ENCODE measurements at places on chromosomes 16 and 17. TPM values are rescaled to one million over a fixed set of nuclear protein-coding genes. Genes with fewer than 3 reads are reported as not detected.
A peak's percentile ranks its signal among the peaks of the same experiment; 100 is the strongest.

DNA sequence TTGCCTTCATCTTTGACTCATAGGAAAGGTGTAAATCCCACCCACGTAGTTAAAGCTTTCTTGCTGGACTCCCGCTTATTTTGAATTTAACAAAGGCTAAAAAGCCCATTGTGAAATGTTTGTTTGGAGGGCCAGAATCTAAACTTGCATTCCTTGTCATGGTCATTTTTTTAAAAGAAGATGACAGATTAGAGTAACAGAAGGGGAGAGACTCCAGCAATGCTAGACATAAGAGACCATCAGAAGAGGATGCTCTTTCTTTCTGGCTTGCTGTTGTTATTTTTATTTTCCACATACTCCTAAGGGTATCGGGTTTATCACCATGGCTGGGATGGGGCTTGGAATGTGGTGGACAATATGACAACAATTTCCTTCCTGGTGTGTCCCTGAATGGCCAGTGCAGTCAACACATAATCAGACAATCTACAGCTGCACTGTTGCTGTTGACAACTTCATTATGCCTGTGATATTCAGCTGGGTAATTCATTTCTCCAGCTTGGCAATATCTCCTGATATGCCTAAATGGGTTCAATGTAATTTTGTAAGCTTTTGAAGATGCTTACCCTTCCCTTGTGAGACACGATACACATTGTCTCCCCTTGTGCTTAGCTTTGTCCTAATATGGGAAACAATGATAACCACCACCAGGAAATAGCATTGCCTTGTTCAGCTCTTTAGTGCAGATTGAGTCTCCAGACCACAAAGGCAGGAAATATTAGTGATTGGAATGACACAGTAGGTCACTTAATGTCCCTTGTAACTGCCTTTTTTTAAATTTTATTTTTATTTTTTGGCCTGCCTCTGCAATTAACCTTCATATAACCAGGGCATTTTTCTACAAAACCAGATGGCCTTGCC is 164.3 kb downstream of the ANKFN1 start:
- no peak for DNase-seq

DNA sequence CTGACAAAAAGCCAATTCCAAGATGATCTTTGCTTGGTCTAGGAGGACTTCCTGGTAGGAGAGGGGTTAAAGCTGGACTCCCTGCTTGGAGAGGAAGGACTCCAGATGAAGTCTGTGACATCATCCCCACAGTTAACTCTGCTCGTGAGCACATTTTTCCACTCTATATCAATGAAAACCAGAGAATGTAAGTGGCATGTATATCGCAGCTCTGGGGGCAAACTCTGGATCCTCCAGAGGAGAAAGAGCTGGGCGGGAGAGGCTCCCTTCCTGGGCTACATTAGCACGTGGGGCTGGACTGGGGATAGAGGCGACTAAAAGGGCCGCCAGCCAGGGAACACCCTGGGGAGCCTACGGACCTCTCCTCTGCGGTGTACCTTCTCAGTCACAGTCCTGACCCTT is 34.1 kb downstream of the HIC1 start:
- no peak for DNase-seq

DNA sequence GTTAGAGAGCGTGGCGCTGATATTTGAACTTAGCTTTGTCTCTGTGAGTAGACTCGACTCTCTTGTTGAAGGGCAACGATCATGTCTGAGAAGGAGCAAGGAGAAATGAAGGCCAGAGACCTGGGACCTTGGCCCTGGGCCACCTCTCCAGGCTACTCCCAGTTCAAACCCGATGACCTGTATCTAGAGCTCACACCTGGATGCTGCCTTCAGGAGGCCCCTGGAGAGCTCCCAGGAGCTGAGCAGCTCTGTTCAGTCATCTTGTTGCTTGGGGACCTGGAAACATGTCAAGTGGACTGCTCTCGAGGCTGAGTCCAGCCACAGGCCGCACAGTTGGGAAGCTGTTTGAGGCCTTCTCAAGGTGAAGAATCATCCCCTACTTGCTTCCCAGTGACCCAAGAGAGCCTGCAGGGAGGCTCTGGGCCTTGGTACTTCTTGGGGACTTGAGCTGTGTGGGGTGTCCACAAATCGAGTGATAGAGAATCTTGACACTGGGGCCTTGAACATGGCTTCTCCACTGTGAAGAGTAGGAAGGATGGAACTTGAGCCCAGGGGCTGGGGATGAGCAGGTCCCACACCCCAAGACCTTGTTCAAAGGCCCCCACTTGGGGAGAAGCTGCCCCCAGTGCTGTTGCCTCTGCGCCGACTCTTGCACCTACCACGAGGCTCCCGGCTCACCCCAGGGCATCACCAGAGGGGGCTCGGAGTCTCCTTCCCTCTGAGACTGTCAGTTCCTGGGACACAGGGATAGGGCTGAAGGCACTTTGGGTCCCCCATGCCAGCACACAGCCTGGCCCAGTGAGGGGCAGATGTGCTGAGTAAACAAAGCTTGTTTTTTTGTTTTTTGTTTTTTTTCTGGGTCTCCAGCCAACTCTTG is 112.1 kb downstream of the IRX5 start:
- no peak for DNase-seq

DNA sequence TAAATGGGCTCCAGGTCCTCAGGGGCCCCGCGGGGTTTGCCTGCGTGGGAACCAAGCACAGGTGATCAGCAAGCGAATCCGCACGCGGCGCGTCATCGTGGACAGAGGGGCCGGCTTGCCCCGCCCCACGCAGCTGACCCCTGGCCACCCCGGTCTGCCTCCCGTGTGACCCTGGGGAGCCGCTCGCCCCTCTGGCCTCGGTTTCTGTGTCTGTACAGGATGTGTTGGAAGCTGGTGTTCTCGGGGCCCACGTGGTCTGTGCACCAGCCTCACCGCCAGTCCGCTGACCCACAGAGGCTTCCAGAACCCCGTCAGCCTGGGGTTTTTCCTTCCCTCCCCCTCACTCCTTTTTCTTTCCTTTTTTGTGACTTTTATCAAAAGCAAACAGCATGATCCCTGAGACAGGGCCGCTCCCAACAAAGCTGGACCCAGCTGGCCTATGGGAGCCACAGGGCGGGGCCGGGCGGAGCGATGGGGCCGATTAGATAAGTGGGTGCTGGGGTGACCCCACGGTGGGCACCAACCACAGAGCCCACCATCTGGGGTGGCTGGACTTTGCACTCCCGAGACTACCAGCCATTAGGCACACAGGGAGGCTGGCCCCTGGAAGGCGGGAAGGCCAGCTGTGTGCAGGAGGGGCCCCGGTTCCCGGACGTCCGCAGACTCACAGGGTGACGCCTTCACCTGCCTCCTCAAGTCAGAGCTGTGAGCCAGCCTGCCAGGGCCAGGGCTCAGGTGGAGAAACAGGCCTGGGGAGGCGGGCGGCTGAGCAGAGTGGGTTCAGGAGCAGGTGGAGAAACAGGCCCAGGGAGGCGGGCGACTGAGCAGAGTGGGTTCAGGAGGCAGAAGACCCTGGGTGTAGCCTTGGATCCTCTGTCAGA is 56.0 kb downstream of the ZFPM1 start:
- no peak for DNase-seq

NACA2 gene
- total RNA-seq: not detected

GRCh38 chr17:78101542-78101941 is 27.0 kb downstream of the TMC6 start:
- DNase-seq: no peak

GRCh38 chr17:68564415-68565111 is 36.6 kb downstream of the FAM20A start:
- no peak for DNase-seq

GRCh38 chr17:78318843-78319242 is 41.0 kb downstream of the SOCS3 start:
- DNase-seq: no peak

DNA sequence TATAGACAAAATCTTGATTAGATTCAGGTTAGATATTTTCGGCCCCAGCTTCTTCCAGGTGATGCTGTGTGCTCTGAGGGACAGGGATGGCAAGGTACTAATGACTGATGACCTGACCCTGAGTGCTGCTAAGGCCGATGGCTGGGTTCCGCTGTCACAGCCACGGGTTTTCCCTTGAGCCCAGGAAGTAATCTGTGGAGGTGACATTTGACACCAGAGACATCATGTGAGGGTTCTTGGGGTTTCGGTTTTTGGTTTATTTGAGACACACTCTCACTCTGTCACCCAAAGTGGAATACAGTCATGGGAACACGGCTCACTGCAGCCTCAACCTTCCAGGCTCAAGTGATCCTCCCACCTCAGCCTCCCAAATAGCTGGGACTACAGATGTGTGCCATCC is 9.8 kb downstream of the OTOP3 start:
- no peak for DNase-seq

DNA sequence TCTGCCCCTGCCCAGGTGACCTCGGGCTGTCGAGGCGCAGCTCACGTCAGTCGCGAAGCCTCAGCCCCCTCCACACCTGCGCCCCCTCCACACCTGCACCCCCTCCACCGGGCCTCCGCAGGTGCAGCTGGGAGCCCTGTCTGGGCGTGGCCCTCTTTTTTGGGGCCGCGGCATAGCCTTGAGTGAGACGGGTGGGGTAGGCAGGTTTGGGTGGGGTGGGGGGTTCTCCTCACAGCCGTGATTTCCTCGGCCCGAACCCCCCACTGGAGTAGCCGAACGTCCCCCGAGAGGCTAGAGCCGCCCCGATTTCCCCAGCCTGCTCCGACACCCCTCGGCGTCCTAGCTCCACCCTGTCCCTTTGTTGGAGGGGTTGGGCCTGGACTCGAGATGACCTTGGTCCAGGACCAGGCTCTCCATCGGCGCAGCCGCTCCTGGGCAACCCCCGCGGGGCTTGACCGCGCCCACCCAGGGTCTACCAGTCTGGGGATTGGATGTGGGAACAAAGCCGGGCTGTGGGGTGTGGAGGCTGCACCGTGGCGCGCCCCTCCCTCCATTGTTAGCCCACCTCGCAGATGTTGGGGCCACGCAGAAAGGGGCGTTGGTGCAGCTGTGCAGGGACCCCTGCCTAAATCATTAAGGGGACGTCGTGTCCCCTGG is 626 bp downstream of the TUBB3 start:
- DNase-seq: peak; percentile 75

DNA sequence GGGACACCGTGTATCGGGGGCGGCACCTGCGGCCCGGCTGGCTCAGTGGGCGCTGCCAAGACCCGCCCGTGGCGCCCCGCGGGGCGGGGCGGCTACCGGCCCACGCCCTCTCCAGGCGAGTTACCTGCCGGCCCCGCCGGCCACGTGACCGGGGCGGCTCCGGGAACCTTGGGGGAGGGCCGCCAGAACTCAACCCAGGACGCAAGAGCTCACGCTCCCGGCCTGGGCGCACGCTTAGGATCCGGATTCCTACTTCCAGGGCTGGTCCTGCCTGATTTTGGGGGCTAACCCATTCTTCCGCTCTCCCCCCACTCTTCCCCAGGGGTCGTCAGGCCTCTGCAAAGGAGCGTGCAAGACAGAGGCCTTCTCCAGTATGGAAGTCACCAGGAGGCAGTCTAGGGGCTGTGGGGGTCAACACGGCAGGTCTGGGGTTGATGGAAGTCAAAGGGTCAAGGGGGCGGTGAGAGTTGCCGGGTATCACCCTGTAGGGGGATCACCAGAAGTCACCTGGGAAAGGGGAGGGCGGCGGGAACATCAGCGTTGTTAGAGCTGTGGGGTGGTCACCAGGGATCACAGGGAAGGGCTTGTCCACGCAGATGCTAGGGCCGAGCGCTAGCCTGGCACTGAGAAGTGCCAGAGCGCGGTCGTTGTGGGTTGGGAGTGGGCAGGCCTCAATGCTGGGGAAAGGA is 354 bp upstream of the ESRP2 start:
- peak; percentile 21 for DNase-seq

- peak; percentile 55 for DNase-seq
Measured at GRCh38 chr17:28643983-28644786, 773 bp downstream of the BLTP2 start.

PYY gene
- not detected for total RNA-seq

NT5M gene
- 8.2 TPM for total RNA-seq

- DNase-seq: no peak
Measured at GRCh38 chr17:7179317-7180254, at the start of gene ASGR1. Gene ASGR1 (minus strand): TSS chr17:7179370. CDS start chr17:7178563, 807 bp downstream.

DNA sequence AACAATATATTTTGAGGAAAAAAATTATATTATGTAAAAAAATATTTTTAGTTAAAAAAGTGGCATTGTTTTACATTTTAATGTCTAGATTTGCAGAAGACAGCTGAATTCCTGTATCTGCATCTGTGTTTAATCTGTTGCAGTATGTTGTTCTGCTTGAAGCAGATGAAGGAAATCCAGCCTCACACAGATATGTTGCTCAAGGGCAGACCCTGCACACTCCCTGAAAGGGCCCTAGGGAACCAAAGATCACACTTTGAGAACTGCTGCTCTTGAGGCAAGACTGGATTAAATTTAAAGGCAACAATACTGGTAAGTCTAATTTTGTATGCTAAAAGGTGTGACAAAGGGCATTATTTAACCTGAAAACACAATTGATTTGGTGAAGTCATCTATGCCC is 16.4 kb upstream of the SLC6A4 start:
- DNase-seq: no peak

GRCh38 chr16:1791256-1791942 is 2.1 kb downstream of the IGFALS start:
- DNase-seq: no peak

DNA sequence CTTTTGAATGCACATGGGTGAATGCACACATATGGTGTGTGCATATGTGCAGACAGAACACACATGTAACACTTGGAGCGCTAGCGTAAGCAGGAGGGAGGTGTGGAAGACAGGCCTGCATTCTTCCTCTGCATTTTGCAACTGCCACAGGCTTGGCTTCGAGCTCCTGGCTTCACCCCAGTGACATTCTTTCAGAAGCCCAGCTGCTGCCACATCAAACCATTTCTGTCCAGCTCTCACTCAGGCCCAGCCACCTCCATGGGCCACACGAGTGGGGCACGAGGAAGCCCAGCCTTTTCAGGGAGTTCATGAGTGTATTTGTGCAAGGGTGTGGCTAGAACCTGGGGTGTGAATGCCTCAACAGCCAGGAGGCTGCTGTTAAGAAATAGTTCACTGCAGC is 18.8 kb downstream of the LGALS3BP start:
- no peak for DNase-seq

Measured in glutamatergic neuron (in vitro differentiated cells).